Hematopoietic multipotent progenitor cell treated with erythropoietin and hydrocortisone succinate and interleukin-3 and kit ligand, for 8 days (in vitro differentiated cells): ENCODE measurements at places on chromosomes 11 and 22.

DNA sequence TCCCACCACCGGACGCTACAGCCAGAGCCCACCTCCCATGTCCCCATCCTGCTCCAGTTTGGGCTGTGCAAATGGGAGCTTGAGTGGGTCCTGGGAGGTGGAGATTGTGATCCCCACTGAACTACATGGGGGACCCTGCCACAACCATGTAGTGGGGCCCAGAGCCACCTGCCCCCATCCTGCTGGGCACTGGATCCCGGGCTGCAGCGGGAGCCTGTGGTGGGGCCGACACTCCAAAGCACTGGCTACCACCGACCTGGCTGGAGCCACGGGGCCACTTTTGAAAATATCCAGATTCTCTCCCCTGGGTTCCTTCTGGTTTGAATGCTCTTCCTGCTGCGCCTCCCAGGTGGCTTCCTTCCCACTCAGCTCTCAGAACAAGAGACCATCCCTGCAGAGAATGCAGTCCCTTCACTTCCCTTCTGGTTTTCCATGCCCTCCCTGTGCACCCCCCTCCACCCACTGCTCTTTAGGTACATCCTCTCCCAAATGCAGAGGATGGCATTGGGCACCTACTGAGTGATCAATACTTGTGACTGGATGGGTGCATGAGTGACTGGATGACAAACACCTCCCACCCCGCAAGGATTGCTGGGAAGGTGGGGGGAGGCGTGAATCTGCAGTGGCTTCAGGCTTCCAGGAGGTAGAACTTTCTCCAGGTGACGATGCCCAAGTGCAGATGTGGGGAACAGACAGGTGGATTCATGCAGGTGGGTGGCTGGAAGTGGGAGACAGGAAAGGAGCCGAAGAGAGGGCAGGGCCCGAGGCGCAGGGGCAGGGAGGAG, 846 bp upstream of the UNC93B1 start:
- no peak for DNase-seq

GRCh38 chr11:665062-665703, 28.1 kb downstream of the DRD4 start:
- no peak for DNase-seq

- DNase-seq, result no peak
These were observed 174.4 kb downstream of the MAML2 start for GRCh38 chr11:96168623-96169022.

- no peak for DNase-seq
These were observed 57.5 kb upstream of the CD82 start for GRCh38 chr11:44507896-44508445.

- peak; percentile 79 for DNase-seq
These were observed 3.7 kb downstream of the SERPIND1 start for GRCh38 chr22:20777420-20778177.

- DNase-seq, result no peak
These were observed 57.9 kb downstream of the DENND5A start for GRCh38 chr11:9207229-9207628.

DNA sequence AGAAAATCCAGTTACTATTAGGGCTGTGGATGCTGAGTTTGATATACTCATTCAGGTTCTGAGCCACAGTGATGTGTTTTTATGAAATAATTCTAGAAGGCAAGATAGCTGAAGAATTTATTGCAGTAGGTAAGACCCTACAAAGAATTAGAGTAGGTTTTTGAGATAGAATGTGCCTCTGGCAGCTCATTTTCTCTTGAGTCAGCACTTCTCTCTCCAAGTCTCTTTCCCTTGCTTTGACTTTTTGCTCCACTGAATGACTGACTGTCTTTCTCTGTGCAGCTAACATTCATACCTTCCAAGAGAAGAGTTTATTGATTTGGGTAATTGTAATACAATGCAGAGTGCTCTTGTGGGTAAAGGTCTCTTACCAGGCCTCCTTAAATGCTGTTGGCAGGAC, 48.0 kb upstream of the C11orf87 start:
- DNase-seq, result no peak

DNA sequence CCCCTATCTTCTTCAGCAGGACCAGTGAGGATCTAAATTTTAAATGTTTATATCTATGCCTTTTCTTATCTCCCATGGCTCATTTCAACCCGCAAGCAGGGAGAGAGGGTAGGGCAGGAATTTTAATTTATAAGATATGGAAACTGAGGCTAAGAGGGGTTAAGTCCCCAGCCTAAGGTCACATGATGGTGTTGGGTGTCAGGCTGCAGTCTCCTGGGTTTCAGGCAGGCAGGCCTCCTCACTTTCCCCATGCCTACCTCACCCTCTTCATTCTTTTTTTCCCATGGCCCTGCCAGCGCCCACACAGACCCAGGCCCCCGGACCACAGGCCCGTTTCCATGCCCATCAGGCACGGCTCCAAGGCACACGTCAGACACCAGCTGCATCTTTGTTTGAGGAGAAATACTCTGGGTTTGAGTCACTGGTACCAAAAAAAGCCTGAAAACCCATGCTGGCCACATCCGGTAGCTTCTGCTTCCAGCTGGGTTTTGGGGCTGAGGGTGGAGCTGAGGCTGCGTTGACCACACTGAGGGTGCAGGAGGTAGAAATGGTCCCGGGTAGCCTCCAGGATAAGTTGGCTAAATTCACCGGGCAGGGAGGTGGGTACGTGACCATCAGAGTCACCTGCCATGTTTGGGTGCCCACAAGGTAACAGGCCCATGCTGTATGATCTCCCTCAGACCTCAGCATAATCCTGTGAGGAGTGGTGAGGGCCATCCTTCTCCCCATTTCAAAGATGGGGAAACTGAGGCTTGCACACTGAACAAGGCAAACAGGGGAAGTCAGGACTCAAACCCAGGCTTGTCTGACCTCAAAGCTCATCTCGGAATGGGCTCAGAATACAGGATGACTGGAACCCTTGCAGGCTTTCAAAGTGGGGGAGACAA, 7.5 kb downstream of the CRYBB1 start:
- DNase-seq, result peak; percentile 38

DNA sequence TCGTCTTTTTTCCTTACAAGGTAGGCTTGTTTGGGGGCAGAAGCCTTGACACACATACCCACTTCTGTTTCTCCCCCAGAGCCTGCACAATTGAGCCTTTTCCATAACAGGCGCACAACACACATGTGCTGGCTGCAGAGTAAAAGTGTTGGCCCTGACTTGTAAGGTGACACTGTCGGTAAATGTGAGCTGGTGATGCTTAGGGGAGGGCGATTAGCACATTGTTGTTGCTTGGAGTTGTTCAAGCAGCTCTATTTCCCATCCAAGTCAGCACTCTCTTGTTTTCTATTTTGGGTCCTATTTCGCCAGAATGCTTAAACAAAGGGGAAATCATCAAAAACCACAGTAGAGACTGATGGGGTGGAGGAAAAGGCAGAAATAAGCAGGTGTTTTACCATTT, 51.9 kb upstream of the PTPRJ start:
- DNase-seq, result no peak

DNA sequence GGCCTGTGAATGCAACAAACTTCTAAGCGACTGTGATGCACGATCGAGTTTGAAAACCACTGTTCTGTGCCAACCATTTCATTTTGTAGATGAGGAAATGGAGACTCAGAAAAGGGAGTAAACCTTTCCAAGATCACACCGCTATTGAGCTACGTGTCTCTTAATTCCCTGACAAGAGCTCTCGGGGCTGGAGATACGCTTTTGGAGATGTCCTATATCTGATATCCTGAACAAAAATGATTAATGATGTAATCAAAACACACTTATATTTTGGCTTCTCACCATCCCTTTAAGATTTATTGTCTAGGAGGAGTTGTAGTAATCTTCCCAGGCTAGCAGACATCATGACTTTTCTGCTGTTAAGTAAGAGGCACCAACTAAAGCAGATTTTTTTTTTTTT, 1.7 kb upstream of the PARVA start:
- no peak for DNase-seq

- DNase-seq, result no peak
These were observed 92.5 kb downstream of the LRRC32 start for GRCh38 chr11:76577921-76578653.
